Anterior cingulate cortex (tissue), 58 donors: ENCODE measurements at places on chromosomes 7 and 10.

DNA sequence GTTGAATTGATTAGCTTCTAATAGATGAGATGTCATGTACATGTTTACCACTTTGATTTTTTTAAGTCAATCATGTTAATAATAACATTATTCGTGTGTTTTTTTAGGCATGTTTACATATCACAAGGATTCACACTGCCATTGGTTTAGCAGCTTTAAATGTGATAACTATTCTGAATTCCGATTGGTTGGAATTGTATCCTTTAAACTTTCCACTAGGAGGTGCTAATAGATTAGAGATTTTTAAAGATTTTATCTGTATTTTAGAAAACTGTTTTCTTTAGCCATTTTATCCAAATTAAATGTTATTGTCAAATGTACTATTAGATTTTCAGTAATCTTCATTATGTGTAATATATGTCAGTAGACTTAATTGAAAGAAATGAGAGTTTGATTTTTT lies 83.2 kb downstream of the HECTD2 start:
- no peak for DNase-seq

- no peak for DNase-seq
These were observed 220.1 kb downstream of the PPP1R3A start for GRCh38 chr7:113698556-113699220.

GRCh38 chr7:118220583-118220982 lies 3.9 kb upstream of the ANKRD7 start:
- no peak for DNase-seq

GRCh38 chr7:12358694-12359093 lies 45.0 kb downstream of the VWDE start:
- no peak for DNase-seq

DNA sequence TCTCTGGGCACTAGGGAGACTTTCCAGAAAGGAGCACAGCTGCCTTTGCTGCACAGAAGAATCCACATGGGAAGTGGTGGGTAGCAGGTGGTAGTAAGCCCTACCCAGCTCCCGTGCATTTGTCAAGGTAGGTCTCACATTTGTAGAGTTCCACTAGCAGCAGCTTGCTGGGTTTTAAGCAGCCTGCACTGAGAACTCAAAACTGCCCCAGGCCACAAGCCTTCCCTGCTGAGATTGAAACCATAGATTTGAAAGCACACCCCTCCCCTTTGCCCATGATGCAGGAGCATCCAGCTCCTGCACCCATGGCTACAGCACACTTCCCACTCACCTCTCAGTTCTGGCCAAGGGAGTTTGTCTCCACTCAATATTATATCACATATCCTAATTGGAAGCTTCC lies 604.5 kb upstream of the STEAP1 start:
- DNase-seq, result no peak

- DNase-seq, result no peak
These were observed 363.9 kb downstream of the MALRD1 start for GRCh38 chr10:19412531-19412930.
